ENCODE measurements at places on chromosomes 7 and 10.

DNA sequence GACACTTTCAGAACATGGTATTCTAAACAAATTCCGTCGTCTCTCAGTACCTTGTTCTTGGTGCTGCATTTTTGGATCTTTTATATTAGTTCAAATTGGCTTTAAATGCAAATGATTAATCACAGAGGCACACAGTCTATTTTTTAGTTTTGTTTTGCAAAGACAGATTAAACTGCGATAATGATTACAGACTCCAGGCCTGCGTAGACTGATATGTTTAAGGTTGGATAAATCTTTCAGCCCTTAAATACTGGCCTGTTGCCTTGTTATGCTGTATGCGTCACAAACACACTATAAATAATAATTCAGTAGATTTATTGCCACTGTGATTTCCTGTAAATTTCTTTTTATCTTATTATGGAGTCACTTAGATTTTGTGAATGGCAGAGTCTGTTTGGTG, 19.3 kb downstream of the CACNB2 start:
- DNase-seq: no peak

GRCh38 chr7:104927055-104927454, 87.0 kb upstream of the KMT2E start:
- no peak for DNase-seq

DNA sequence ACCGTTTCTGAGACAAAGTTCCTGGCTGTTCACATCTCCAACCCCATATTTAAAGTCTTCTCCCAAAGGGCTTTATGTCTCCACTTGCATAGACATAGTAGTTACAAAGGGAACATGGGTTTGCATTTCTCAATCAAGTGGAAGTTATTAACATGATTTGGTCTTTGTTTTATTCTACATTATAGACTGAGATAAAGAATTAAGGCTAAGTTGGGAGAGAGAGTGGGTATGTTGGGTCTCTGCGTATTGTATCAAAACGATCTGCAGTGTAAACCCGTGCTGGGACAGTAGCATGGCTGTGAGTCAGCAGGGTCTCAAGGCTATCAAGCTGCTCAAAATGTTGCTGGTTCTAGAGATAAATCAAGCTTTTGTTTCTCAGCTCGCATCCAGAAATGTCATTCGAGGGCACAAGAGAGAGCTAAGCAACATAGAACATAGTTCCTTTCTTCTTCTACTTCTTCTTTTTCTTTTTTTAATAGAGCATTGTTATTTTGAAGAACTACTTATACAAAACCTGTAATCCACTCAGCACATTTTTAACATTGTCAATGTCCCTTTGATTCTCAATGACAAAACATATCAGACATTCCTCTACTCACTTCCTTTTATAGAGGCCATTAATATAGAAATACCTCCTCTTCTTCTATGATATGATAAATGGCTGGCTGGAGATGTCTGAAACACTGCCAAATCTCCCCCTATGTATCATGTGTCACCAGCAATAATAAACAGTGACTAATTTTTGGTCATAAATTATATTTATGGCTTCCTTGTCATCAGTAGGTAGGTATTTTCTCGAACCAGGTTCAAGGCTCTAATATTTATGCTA, 34.5 kb upstream of the RHOBTB1 start:
- DNase-seq: no peak

GRCh38 chr7:6451224-6451705, 3.5 kb upstream of the DAGLB start:
- no peak for DNase-seq

Measured in posterior cingulate gyrus (tissue), 11 donors.